ENCODE measurements at places on chromosomes 7 and 10.

DNA sequence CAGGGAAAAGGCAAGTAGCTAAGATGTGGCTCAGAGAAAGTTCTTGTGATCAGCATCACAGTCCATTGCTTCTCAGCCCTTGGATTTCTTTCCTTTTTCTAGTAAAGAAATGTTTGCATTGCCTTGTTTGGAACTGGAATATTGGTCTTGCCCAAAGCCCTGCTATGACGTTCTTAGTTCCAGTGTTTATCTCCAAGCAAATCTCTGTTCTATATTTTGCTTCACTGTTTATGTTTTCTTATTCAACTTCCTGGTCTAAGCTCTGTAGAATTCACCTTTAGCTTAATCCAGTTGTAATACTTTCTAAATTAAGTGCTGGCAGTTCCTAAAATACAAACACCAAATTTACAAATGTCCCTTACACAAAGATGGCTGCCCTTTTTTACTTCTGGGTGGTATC is 88.7 kb upstream of the ZNF438 start:
- DNase-seq: no peak

- DNase-seq: no peak
These were observed 106.4 kb downstream of the TAX1BP1 start for GRCh38 chr7:27846388-27846787.

DNA sequence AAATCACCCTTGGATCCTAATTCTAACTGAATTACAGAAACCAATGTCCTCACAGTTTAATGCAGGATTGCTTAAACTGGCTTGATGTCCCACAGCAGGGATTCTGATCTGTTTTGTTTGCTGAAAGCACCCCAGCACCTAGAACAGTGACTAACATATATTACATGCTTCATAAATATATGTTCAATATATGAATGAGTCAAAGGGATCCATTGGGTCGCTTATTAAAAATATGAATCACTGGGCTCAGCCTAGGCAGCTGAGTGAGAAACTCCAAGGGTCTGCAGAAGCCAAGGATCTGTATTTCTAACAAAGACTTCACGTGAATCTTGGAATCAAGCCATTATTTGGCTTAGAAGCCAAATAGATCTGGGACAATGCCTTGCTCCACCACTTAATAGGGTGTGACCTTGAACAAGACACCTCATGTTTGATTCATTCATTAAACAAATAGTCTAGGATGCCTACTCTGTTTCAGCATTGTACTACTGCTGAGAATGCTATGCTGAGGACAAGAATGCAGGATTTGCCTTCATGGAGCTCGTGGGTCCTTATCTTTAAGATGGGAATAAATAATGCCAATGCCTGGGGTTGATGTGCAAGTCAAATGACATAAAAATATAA is 103.4 kb upstream of the DLX6 start:
- DNase-seq: no peak

DNA sequence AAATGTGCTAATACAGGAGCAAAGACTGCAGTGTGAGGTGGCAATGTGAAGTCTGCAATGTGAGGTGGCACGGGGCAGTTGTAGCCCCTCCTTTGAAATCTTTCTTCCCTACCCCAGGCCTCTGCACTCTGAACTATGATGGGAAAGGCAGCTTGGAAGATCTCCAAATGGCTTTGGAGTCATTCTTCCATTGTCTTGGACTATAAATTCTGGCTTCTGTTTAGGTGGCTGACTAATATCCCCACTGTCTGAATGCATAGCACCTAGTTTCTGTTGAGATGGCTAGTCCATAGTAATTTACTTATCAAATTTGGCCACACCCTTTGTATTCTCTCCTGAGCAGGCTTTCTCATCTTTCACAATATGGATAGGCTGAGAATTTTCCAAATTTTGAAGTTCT is 175.0 kb downstream of the CFTR start:
- no peak for DNase-seq

DNA sequence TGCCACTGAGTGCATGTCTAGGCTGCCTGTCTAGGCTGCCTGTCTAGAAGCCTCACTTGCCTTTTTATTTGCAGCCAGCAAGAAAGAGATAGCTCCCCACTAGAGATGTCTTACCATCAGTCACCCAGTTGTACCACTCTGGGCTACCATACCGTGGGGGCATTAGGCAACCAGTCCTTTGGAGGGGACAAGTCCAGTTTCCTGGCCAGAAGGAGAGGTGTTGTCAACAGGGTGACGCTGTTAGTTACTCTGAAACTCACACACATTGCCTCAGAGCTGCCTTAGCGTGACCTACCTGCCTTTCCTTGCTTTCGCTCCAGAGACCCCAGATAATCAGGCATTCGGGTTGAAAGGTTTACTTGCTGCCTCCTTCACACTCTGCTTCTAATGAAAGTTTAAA is 155.4 kb downstream of the CELF2 start:
- no peak for DNase-seq

DNA sequence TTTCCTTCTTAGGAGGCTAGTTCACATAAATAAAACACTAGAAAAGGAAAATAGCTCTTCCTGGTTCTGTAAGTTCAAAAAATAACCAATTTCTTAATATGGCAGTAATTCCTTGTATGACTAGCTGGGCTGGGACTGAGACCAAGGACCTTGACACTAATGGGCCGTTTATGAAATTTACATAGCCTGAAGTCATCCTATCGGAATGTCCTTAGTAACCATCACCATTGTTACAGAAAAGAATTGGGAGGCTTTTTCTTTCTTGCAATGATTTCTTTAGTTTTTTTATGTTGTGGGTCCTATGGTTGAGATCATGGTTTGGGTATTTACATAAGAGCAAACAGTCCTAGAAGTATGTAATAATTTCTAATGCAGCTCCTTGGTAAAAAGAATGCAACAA is 87.1 kb upstream of the HDAC9 start:
- no peak for DNase-seq

DNA sequence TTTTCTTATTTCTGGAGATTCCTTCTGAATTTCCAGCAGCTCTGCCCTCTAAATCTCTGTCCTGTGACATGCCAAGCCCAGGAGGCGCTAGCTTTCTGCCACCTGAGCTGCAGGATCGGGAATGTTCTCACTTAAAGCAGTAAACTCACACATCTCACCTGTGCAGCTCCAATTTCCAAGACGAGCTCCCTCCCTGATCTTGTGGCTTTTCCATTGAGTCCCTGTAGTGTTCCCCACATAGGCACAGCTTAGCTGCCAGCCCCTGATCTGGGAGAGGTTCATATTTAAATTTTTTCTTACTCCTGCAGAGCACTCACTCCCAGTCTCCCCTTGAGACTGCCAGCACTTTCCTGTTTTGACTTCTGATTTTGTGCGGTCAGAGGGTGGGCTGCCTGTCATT is 479.3 kb downstream of the GLRX3 start:
- no peak for DNase-seq

GRCh38 chr10:81576336-81576735 is 298.7 kb upstream of the NRG3 start:
- no peak for DNase-seq

GRCh38 chr10:86372119-86372783 is 5.7 kb upstream of the GRID1 start:
- DNase-seq: no peak

DNA sequence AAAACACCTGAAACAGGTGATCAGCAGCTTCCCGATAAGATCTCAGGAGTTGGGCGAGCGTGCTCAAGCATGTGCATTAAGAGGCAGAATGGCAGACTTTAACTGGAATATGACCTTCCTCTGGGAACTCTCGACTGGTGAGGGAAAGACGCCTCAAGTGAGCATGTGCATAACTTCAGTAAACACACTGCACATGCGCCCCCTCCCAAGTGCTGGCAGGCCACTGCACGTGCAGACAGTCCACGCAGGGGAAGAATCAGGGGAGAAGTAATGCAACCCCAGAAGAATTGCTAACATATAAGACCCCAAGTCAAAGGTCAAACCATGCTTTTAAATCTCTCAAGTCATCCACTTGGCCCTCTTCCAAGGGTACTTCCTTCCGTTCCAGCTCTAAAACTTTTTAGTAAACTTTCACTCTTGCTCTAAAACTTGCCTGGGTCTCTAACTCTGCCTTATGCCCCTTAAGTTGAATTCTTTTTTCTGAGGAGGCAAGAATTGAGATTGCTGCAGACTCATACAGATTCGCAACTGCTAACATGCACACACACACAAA is 541.0 kb downstream of the TNS3 start:
- no peak for DNase-seq

DNA sequence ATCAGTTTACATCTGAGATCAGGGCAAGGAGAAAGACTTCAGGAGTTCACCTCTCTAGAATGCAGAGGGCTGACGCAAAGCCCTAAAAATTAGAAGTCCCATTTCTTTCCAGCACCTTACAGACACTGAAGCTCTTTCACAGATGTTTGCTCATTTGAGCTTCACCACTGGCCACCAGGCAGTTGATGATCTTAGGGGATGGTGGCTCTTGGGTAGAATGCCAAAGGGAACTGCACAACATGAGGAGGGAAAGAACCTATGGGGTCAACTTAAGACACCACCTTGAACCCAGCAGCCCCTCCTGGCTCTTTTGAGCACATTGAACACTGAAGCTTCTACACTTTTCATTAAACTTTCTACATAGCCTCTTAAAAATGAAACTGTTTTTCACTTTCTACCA is 390.3 kb upstream of the CELF2 start:
- DNase-seq: no peak

DNA sequence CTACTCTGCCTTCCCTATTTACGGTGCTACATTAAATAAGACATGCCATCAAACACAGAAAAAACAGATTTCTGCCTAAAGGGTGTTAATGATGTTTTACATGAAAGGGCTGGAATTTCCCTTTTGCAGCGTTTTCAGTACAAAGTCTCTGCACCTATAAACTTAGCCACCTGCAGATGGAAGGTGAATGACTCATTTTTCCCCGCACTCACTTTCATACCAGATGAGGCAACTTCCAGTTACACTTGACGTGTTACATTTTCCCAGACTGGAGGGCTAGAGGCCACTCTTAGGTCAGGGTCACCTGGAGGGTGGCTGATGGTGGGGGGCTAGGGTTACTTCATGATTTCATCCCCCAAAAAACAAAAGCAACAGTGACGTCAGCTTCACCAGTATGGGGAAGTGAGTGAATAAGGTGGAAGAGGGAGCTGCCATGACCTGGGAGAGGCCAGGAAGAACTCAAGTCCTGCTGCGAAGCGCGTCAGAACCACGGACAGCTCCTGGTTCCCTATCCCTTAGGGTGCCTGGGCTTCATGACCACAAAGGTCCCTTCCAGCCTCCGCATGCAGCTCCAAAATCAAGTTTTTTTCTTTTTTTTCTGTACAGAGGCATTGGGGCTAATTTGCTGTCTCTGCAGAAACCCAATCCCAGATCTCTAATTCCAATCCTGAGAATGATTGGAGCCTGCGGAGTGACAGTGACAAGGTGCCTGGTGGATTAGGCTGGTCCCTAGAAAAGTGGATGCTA is 94.0 kb downstream of the ADARB2 start:
- DNase-seq: no peak

DNA sequence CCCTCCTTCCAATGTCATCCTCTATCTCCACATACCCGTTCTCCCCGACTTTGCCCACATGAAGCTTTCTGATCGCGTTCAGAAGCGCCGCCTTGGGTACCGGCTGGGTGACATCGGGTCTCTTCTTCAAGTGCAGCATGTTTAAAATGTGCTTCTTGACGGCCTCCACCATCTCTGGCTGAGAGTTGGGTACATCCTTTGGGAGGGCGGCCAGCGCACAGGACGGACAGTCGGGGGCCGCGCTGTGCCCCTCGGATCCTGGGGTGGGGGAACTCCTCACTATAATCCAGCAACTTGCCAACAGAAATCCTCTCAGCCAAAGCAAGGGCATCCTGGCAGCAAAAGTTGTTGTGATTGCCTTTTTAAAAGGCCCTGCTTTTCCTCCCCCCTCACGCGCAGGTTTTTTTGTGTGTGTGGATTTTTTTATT is 2.8 kb downstream of the INHBA start:
- no peak for DNase-seq

- no peak for DNase-seq
These were observed 94.5 kb downstream of the ITGA8 start for GRCh38 chr10:15625261-15625660.

GRCh38 chr10:125154529-125154928 is 5.8 kb downstream of the CTBP2 start:
- no peak for DNase-seq

GRCh38 chr10:127197154-127197432 is 702 bp upstream of the INSYN2A start:
- no peak for DNase-seq

GRCh38 chr10:17877121-17877520 is 68.0 kb downstream of the MRC1 start:
- no peak for DNase-seq

- DNase-seq: no peak
These were observed 7.0 kb downstream of the ECHS1 start for GRCh38 chr10:133366130-133366478.

GRCh38 chr7:34133983-34134782 is 228.8 kb downstream of the BMPER start:
- no peak for DNase-seq

- no peak for DNase-seq
These were observed 36.7 kb upstream of the MNX1 start for GRCh38 chr7:157047148-157047547.

DNA sequence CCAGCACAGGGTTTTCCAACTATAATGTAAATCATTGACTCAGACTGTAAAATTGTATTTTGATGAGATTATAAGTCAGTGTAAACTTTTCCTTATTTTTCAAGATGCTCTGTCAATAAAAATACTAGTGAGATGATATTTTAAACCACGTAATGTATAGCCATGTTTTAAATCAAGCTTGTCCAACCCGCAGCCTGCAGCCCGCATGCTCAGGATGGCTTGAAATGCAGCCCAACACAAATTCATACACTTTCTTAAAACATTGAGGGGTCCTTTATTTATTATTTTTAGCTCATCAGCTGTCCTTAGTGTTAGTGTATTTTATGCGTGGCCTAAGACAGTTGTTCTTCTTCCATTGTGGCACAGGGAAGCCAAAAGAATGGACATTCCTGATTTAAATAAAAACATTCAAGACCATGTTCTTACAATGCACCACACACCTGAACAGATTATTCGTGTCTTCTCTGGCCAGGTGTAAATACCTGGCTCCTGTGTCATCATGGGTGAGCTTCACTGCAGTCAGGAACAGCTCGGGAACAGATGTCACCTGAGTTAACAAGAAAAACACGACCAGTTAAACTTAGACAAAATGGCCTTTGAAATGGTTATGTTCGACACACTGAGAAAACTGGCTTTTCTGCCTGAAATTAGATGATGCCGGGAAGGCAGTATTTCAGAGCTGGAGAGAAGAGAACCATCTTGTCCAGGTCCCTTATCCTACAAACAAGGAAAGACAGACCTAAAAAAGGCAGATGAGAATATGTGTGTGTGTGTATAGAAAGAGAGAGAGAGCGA is 5.9 kb downstream of the PITRM1 start:
- no peak for DNase-seq

DNA sequence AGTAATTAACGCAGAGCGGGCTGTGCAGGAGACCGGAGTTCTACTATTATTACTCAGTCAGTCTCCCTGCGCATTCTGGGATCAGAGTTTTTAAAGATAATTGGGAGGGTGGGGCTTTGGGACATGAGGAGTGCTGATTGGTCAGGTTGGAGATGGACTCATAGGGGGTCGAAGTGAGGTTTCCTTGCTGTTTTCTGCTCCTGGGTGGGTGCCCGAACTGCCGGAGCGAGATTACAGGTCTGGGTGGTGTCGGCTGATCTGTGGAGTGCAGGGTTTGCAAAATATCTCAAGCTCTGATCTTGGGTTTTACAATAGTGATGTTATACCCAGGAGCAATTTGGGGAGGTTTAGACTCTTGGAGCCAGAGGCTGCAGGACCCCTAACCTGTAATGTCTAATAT is 3.9 kb upstream of the LRRC27 start:
- DNase-seq: no peak

- DNase-seq: no peak
These were observed 60.7 kb downstream of the PDIA4 start for GRCh38 chr7:148967602-148968001.

All from stimulated activated CD8-positive, alpha-beta memory T cell treated with anti-CD3 and anti-CD28 coated beads, Interleukin-7, amount 100 ng/mL, for 1 hour (primary cell).